ENCODE measurements at places on chromosomes 7 and 10. TPM values are rescaled to one million over a fixed set of nuclear protein-coding genes. Genes with fewer than 3 reads are reported as not detected.

SFXN2 gene
- total RNA-seq, result 29.0 TPM

MAGI2 gene
- total RNA-seq, result 0.10 TPM

LHFPL3 gene
- total RNA-seq, result not detected

MCM10 gene
- 55.4 TPM for total RNA-seq

OR2A5 gene
- total RNA-seq, result not detected

TEX36 gene
- total RNA-seq, result not detected

CAV1 gene
- 1.2 TPM for total RNA-seq

TDRD1 gene
- 2.2 TPM for total RNA-seq

HMX3 gene
- 0.16 TPM for total RNA-seq

TAS2R4 gene
- 0.22 TPM for total RNA-seq

GJD4 gene
- total RNA-seq, result not detected

Measured in activated T-cell treated with anti-CD3 and anti-CD28 coated beads, Interleukin-2, amount 50 U/mL, for 4 hours (primary cell).